ENCODE measurements at places on chromosomes 6 and 20.

DNA sequence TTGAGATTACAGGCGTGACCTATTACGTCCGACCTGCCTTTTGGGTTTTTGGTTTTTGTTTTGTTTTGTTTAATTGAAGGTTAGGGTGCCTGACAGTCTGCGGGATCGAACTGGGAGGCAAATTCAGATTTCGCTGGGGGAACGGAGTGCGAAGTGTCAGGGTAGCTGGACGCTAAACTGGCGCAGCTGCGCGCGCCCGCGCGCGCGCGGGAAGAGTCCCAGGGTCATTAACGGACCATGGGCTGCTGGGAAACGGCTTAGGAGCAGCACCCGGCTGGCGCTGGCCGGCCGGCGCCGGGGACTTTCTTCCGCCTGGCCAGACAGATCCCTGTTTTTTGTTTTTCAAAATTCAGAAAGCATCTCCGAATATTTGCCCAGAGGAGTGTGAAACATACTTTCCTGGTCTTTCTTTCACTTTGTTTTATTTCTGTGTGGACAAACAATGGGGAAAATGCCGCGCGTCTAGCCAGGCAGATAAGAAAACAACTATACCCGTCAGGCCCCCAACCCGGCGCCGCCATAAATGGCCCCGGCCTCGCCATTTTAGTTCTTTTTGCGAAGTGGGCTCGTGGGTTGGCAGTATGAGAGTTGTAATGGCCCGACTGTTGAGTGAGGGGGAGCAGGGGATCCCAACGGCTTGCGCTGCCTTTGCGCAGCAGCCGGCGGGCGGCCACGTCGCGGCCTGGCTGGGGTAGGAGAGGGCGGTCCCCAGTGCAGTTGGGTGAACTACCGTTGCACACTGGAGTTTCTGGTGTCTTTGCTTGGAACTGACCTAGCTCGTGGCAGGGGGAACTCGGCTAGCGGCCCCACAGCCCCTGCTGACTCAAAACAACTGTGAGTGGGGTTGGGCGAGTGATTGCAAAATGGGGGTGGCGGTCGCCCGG lies 7.1 kb downstream of the HSPA1B start:
- DNase-seq: peak; percentile 79

- no peak for DNase-seq
Observed at GRCh38 chr6:164178679-164179332, 764.3 kb downstream of the QKI start.

- DNase-seq: no peak
Observed at GRCh38 chr6:7247179-7247456, 65.9 kb downstream of the SSR1 start.

DNA sequence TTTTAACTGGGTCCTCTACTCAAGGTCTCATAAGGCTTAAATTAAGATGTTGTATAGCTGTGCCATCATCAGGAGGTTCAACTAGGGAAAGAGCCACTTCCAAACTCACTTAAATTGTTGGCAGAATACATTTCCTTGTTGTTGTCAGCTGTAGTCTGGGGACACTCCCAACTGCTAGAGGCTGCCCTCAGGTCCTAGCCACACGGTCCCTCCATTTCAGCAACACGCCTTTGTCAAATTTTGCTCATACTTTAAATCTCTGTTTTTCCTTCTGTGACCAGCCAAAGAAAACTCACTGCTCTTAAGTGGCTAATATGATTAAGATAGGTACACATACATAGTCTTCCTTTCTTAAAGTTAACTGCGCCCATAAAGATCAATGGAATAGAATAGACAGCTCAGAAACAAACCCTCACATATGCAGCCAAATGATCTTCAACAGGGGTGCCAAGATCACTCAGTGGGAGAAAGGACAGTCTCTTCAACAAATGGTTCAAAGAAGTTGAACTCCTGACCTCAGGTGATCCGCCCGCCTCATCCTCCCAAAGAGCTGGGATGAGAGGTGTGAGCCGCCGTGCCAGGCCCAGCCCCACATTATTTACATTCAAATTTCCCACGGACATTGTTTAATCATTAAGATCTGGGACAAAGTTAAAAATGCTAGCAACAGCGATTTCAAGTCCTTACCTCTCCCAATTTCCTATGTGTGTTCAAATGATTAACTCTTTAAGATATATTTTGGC lies 76.4 kb upstream of the ELOVL5 start:
- no peak for DNase-seq

DNA sequence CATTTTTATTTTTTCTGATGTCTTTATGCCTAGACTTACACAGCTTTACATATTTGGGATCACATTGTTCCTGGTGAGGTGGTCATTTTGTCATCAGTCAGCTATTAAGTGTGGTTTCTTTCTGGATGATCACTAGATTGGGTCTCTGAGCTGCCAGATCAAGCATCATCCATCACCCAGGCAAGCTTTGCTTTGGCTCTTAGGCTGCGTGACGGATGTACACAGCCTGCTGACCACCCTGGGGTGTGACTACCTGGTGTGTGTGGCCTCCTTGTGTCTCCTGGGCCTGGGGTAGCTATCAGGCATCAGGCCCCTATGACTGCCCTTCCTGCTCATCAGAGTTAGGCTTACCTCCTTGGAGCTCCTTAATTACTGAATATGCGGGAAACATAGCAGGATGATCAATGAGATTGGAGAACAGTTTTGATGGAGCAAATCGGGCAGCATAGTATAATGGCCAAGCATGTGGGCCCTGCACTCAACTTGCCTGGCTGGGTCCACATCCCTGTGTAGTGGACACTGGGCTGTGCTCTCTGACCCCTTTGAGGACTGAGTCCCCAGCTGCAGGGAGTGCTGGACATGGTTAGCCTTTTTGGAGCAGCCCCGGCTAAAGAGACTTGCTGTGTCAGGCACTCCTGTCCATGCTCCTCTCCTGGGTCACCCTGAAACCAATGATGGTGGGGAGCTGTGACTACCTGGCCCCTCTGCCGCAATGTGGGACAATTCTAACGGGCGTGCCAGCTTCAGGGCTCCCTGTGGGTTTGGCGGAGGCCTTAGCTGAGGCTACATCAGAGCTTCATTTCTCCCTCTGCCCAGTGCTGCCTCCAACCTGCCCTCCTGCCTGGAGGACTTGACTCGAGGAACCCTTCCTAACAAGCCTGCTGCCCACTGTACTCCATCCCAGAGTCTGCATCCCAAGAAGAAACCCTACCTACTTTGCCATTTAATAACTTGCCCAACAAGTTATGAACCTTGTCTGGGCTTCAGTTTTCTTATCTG lies 8.2 kb downstream of the DAAM2 start:
- no peak for DNase-seq

GRCh38 chr6:16273256-16273655 lies 34.9 kb downstream of the GMPR start:
- DNase-seq: no peak

- DNase-seq: no peak
Observed at GRCh38 chr6:28139860-28140543, 1.7 kb upstream of the ZKSCAN8 start.

DNA sequence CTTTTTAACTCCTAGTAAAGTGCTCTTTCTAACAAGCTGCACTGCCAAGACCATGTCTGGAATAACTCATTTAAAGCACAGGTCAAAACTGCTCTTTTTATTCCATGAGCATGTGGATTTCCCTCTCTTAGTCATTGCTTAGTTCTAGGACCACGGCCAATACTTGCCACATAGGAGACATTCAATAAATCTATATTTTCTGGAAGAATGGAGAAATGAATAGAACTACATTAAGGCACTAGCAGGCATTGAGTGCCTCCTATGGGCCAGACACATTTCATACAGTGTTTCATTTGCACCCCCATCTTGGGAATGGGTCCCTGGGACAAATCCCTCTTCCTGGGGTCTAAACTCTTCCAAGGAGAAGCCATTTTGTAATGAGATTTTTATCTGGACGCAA lies 552.8 kb upstream of the CITED2 start:
- no peak for DNase-seq
